ENCODE measurements at places on chromosomes 2 and 18.

DNA sequence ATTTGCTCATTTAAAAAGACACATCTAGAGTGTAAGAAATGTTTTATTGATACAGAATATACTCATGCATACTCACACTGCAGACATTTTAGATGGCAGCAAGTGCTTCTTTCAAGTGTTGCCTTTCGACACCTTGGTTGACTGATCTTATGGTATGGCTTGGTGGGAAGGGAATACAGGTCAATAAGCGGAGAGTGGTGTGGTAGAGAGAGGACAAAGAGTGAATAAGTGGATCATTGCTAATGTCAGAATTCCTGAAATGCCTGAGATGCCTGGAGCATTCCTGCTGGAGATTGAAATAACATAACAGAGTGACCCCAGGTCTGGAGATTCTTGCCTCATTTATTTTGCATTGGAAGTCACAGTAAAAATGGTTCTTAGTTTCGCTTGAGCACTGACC lies 76.7 kb downstream of the RND3 start:
- DNase-seq = peak; percentile 87

- no peak for DNase-seq
These were observed 334.3 kb upstream of the VWC2L start for GRCh38 chr2:214076527-214076926.

- DNase-seq = no peak
These were observed 598 bp upstream of the WBP1 start for GRCh38 chr2:74457549-74458131.

- no peak for DNase-seq
These were observed 103.3 kb downstream of the AOX1 start for GRCh38 chr2:200689115-200689514.

GRCh38 chr2:132473174-132473883 lies 56.7 kb downstream of the GPR39 start:
- DNase-seq = no peak

- DNase-seq = no peak
These were observed 55.9 kb downstream of the PLA2R1 start for GRCh38 chr2:160006475-160006874.

DNA sequence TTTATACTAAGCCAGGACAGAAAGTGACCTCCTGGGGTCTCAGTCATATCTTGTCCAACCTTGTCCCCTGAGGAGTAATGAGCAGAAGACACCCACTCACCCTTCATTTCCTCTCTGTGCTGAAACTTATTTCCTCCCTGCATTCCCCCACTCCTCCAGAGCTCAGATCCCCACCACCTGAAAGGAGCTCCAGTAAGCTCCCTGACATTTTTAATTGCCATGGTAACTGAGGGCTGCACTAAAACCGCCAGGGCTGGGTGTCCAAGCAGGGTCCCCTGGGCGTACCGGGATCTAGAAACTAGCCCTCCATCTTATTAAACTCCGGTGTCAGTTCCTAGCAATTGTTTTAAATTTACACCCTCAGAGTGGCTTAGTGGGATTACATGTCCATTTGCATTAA lies 393.3 kb upstream of the HNRNPA3 start:
- no peak for DNase-seq

DNA sequence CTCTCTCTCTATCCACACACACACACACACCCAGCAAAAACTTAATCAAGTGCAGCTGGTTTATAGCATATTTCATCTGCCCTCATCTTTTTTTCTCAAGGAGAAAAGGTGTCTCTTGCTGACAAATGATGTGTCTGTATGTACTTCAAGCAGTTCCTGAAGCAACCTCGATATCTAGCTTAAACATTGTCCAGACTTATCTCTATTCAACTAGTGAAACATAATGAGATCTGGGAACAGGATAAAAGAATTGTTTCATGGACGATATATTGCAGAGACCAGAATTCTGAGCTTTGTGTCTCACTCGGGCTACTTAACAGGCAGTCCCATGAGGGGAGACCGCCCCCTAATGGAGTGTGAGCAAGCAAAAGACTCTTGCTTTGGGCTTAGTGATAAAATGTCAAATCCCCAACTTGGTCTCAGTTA lies 929.2 kb upstream of the SOX11 start:
- peak; percentile 8 for DNase-seq

- DNase-seq = peak; percentile 99
These were observed 60.8 kb downstream of the EFEMP1 start for GRCh38 chr2:55862673-55863390.

GRCh38 chr2:218362606-218363005 lies 5.9 kb downstream of the CATIP start:
- no peak for DNase-seq

- no peak for DNase-seq
These were observed 148.1 kb upstream of the PID1 start for GRCh38 chr2:229419158-229419557.

- peak; percentile 37 for DNase-seq
These were observed 268.8 kb downstream of the ARHGAP15 start for GRCh38 chr2:143397884-143398614.

DNA sequence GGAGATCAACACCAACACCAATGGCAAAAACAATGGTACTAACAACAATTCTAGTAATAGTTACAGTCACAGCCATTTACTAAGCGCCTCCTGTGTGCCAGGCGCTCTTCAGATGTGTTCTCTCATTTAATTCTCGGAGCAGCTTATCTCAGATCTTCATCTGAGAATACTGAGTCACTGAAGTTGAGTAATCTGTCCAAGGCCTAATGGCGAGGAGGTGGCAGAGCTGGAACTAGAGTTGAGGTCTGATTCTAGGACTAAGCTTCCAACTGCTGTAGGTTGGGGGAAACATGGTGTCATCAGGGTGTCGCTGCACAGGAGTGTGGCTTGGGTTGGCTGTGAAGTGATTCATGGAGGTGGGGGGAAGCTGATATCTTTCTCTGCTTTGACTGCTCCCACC lies 156.1 kb downstream of the DYSF start:
- DNase-seq = no peak

- DNase-seq = no peak
These were observed 338.6 kb downstream of the STK39 start for GRCh38 chr2:167908786-167909185.

GRCh38 chr18:25818505-25818904 lies 271.9 kb downstream of the SS18 start:
- no peak for DNase-seq

DNA sequence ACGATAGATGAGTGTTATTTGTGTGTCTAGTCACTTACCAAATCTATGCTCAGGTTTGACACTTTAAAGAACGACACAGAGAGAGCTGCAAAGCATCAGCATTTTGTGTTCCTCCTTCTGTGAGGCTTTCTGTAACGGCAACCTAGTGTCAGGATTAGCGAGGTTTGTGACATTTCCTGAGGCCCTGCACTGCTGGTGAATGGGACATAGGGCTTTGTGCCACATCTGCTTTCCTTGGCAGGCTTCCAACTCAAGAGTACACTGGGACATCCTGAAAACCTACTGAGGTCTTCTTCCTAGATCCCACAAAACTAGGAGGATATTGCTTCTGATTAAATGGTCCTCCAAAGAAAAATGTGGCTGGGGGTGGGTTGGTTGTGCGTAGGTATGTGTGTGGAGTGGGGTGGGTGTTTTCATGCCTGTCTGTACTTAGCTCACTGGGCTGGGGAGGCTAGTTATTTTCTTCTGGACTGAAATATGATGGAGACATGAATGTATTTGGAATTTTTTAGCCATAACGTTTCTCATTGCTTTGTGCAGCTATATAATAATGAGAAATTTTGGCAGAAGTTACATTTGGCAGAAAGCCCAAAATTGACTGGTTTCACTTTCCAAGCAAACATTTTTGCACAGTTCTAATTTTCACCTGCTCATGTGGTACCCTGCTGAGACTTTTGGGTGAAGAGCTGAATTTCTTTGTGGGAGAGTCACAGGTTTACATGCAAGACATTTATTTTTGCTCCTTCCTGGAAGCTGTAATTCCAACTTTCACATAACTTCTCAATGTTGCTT lies 308.4 kb downstream of the XIRP2 start:
- DNase-seq = peak; percentile 59

GRCh38 chr2:109458512-109458911 lies 155.3 kb downstream of the SEPTIN10 start:
- no peak for DNase-seq

DNA sequence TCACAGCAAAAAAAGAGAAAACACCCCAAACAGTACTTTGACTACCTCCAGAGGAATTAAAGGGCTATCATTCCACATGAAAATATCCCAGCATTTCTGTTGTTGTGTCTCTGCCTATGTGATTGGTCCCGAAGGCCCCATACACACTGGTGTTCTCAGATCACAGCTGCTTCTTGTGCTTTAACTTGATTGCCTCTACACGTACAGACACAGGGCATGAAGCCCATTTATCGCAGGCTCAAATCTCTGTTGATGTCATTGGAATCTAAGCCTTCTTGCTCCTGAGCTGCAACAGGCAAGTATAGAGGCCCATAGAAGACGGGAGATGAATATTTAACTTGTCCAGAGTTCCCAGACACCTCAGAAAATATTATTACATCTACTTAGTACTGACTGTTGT lies 405.2 kb downstream of the NCKAP5 start:
- DNase-seq = no peak

DNA sequence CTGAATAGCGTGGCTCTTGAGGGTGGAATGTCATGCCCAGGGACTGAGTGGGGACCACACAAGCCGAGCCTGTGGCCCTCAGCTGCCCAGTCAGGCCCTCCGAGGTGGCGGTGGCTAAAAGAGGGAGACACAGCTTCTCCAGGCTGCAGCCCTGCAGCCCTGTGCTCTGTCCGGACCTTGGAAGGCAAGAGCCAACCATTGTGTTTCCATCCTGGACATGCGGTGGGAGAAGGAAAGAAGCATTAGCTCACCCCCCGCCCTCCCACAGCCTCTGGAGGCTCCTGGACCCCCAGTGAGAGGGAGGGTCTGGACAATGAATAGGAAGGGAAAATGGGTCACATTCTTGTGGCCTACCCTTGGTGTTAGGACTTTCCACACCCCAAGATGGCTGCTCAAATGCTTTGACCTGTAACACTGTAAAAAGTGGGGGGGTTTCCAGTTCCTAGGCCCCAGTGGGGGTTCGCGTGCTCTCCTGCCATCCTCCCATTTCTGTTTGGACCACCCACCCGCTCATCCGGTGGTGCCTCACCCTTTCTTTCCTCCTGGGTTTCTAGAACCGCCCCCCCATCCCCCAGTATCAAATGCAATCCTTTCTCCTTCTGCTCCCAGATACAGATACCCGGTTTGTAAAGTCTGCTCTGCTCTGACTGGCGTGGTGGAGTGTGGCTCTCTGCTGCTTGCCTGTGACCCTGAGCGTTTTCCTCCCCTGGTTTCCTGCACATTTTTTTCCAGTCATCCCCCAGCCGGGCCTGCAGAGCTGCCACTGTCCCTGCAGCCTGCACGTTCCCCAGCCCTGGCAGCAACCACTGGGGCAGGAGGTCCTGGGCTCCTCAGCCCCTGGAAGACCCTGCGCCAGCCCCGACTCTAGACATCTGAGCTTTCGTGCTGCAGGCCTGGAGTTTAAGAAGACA lies 36.3 kb upstream of the SMAD7 start:
- no peak for DNase-seq

- DNase-seq = no peak
These were observed 150.7 kb upstream of the LMAN1 start for GRCh38 chr18:59509481-59510442.

- DNase-seq = peak; percentile 31
These were observed 22.9 kb upstream of the NARS1 start for GRCh38 chr18:57644540-57644939.

- DNase-seq = no peak
These were observed 189.6 kb downstream of the ACTR3 start for GRCh38 chr2:114079366-114080004.

GRCh38 chr2:4219571-4219970 lies 516.2 kb downstream of the DCDC2C start:
- DNase-seq = no peak

- DNase-seq = peak; percentile 89
These were observed 103.4 kb upstream of the MSH2 start for GRCh38 chr2:47299555-47299954.

GRCh38 chr2:136137982-136138381 lies 20.0 kb upstream of the CXCR4 start:
- no peak for DNase-seq

- peak; percentile 78 for DNase-seq
These were observed 101.5 kb upstream of the SETBP1 start for GRCh38 chr18:44579028-44579702.

DNA sequence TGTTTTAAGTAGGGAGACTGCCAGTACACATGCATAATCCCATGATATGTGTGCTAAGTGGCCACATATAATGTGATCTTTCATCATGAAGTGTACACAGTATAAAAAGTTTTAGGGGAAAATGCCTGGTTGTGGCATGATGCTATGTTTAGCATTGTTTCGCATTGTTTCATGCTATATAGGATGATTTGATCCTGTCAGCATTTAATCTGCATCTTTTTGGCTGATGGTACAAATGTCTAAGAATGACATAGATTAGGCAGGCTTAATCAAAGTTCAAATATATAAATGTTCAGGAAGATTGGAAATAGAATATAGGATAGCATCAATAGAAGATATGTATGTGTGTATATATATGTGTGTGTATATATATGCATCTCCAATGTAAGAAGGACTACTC lies 83.6 kb downstream of the MYO3B start:
- DNase-seq = no peak

DNA sequence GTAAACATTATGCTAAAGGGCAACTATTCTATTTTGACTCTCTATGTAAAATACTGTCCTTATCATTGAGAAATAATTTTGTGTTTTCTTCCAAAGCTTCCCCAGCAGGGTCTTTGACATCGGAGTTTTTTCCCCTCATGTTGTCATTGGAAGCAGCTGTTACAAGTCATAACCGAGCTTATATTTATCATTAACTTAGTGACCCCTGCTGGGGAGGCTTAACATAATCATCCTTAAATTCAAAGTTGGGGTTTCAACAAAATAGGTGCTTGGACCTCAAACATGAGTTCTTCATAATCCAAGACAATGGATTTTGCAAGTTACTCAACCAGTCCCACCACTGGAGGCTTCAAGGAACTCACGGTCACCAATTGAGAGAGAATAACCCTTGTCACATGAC lies 330.9 kb downstream of the DCC start:
- DNase-seq = peak; percentile 41

GRCh38 chr2:98522854-98523253 lies 78.2 kb downstream of the INPP4A start:
- no peak for DNase-seq

DNA sequence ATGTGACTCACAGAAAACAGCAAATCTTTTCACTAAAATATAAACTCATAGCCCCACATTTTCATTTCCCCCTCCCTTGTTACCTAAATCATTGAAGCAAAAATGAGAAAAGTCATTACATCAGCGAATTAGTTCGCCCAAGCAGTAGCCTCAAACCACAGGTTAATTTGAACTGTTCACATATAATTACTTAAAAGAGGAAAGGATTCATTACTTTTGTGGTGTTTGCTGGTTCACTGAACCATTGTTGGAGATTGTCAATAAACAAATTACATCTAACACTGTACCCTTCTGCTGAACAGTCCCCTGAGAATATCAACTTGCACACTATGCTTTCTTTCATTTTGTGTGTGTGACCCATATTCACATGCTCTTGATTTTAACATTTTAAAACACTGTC lies 238.7 kb downstream of the ERBB4 start:
- DNase-seq = no peak

GRCh38 chr2:180618570-180618969 lies 361.8 kb upstream of the UBE2E3 start:
- peak; percentile 26 for DNase-seq

GRCh38 chr18:79587779-79588635 lies 91.6 kb upstream of the CTDP1 start:
- no peak for DNase-seq

- no peak for DNase-seq
These were observed 33.4 kb downstream of the TTR start for GRCh38 chr18:31624892-31625640.

Data from fibroblast of skin of abdomen (primary cell).